EH (cell line): ENCODE measurements at places on chromosomes 7 and 10.

DNA sequence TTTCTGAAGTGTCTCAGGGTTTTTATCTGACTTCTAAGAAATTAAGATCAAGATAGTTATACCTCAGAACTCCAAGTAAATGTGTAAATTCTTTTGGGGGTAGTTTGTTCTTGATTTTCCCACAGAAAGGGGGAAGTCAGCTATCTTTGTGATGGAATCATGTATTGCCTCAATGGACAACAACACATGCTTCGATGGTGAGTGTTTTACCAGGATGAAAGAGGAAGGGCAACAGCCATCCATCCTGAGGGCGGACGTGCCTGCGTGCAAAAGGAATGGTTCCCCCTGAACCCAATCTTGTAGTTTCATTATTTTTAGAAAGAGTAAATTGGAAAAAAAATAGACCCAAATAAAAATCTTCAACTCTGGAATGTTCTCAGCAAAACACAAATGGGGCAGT, 67.2 kb upstream of the ZPBP start:
- DNase-seq = no peak

DNA sequence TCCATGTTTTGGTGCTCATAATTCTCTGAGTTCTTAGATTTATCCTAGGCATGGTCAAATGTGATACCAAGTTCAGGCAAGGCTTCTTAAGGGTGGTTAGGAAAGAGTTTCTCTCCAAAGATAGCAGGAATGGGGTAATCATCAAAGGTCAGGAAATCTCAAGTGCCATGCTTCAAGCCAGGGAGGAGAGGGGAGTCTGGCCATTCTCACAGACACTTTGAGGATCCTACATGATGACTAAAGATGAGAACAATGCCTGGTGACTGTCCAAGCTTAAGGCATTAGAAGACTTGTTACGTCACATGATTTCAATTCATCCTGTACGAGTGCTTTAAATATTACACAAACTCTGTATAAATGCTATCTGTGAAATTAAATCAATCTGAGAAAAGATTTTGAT, 59.4 kb downstream of the POM121L12 start:
- no peak for DNase-seq

DNA sequence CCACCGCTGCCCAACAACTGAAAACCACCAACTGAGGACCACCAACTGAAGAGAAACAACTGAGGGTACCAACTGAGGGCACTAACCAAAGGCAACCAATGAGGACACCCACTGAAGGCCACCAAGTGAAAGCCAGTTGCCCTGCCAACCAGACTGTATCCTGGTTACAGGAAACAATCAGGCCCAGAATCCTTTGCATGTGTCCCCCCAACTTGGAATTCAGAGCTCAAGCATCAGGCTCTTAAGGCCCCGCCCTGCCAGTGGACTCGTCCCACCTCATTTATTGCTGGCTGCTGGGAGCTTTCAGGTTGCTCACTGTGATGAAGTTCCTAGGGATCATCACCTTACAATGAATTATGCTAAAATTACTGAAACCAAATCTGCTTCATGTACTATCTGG, 76.6 kb upstream of the ABI1 start:
- no peak for DNase-seq

- DNase-seq = no peak
These were observed 177.1 kb upstream of the PRKCQ start for GRCh38 chr10:6757158-6757557.

DNA sequence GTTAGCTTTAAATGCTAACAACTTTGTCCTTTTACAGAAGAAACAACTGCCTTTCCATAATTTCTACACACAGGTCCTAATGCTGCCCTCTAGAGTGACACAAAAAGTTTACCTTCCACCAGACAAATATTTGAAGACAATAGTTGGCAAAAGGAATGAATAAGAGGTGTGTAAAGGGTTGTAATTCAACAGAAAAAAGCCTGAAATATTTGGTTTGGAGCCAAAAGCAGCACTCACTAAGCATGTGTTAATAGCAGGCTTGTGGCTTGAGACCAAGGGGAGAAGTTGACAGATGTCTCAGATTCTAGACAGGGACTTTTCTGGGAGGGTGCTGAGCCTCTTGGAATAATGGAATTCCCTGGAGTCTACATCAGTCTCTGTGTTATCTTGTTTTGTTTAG, 156.2 kb upstream of the GALNT17 start:
- DNase-seq = no peak

DNA sequence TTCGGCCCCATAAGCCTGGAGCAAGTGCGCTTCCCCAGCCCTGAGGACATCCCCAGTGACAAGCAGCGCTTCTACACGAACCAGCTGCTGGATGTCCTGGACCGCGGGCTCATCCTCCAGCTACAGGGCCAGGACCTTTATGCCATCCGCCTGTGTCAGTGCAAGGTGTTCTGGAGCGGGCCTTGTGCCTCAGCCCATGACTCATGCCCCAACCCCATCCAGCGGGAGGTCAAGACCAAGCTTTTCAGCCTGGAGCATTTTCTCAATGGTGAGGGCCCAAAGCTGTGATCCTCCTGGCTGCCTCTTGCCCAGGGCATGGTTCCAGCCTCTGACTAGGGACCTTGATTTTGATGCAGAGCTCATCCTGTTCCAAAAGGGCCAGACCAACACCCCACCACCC, 10.1 kb downstream of the IRF5 start:
- DNase-seq = peak; percentile 13

GRCh38 chr10:8543361-8544056, 489.0 kb downstream of the GATA3 start:
- no peak for DNase-seq

DNA sequence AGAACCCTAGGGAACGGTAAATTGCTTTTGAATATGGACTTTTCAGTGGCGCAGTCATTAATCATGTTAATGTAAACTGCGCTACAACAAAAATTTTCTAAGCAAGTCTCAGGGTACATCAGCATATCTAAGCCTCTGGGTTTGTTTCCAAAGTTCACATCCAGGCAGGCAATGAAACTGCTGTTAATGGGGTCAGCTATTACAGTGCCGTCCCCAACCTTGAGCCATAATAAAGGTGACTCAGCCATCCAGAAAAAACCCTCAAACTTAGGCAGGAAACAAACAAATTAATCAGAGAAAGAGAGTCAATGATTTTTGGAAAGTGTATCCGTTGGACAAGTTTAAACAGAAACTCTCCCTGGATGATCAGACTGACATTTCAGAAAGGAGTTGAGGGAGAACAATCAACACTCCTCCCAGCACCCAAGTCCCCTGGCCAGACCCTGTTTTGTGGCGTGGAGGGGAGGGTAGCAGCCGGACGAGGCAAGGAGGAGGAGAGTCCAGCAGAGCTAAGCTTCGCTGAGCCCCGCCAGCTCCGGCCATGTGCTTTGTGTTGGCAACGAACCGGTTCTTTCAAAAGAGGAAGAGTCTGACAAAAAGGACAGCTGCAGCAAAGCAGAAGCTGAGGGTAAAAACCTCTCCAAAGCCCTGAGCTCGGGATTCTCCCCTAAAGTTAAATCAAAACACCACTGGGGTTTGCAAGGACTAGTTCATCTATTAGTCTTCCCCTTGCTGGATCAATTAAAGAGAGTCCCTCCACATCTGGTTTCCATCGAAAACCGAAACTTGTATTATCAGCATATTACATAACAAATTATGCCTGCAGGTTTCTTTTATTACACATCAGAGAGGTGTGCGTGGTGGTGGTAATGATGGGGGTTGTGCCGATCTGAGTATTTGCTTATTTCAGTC, 3.6 kb downstream of the FAM53B start:
- DNase-seq = peak; percentile 43

DNA sequence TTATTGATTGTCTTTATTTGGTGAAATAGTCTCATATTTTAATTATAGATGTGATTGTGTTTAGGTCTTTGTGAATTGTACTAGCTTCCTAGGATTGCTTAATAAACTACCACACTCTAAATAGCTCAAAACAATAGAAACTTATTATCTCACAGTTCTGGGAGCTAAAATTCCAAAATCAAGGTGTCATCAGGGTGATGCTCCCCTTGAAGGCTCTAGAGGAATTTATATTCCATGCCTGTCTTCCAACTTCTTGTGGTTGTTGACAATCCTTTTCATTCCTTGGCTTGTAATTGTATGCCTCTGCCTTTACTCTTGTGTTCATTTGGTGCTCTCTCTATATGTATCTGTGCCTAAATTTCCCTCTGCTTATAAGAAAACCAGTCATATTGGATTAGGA, 155.3 kb upstream of the AKR1E2 start:
- DNase-seq = peak; percentile 77

DNA sequence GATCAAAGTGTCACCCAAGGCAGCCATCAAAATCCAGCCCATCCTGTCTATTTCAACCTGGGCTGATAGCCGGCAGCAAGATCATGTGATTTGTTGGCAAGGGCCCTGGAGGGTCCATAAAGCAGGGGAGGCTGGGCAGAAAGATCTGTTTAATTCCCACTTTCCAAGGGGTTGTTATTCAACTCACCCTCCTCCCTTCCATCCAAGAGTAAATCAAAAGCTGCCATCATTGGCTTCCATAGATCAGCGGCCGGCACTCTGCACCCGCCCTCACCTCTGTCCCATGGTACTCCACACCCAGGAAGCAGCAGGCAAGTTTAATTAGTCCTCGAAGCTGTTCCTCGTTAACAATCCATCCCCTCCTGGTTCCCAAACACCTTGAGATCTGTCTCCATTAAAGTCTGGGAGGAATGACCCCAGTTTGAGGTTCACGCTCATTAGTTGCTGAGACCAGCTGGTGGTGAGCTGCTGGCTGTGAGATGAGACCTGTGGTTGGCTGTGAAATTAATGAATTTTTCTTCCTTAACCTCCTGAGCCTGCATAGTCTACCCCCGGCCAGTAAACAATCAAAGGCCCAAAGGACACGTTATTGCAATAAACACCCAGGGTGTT, 120.6 kb upstream of the CHST15 start:
- no peak for DNase-seq

DNA sequence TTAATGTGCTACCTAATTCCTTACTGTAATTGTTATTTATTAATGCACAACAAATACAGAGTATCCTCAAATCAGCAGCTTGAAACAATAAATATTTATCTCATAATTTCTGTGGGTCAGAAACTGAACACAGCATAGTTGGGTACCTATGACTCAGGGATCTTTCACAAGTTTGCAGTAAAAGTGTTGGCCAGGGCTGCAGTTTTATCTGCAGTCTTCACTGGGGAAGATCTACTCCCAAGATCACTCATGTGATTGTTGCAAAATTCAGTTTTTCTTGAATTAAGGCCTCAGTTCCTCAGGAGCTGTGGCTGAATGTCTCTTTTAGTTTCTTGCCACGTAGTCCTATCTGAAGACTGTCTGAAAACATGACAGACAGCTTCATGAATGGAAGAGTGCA, 237.8 kb downstream of the ZWINT start:
- DNase-seq = no peak

DNA sequence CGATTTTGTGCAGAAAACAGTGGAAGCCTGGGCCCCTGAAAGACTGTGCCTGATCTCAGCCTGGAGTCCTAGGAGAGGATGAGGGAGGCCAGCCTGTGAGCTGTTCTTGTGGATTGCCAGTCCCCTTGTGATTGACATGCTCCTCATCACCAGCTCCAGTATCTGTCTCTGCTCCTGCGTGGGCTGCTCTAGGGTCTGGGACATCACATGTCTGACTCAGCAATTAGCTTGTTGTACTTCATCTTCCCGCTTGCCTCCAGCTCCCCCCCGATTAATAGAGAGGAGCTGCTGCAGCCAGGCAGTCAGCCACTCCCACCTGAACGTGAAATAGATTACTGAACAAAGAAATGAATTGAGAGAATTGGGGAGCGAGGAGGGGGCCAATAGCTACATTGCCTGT, 99.6 kb upstream of the TBX20 start:
- DNase-seq = no peak

GRCh38 chr10:16938952-16939351, 121.7 kb upstream of the RSU1 start:
- no peak for DNase-seq

DNA sequence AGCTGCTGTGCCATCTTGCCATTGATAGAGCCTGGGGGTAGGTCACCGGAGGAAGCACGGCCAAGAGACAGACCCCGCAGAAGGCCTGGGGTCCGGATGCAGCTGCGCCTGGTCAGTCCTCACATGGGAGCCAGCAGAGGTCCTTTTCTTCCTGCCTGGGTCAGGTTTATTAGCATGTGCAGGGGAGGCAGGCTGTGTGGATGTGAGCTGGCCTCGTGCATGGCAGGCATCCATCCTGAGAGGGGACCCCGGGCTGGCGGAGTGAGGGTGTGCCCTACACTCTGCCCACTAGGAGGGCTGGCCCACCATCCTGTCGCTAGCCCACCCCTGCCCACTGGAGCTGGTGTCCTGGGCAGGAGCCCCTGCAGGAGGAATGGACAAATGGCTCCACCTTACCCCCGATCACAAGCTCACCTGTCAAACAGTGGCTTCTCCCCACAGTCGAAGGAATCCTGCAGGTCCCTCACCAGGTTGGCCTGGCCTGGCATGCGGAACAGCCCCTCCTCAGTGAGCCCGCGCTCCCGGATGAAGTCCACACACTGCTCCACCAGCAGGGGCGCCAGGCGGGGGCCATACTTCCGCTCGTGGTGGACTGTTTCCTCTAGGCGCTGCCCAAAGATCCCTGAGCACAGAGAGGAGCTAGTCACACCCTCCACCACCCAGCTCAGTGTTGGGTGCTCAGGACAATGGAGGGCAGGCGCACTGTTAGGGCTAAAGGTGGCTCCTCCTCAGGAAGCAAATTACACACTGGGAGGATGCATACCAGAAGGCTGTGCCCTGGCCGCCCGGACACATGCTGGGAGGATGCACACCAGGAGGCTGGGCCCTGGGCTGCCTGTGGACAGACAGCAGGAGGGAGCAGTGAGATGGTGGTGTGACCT, 145.4 kb downstream of the ARHGAP22 start:
- no peak for DNase-seq

DNA sequence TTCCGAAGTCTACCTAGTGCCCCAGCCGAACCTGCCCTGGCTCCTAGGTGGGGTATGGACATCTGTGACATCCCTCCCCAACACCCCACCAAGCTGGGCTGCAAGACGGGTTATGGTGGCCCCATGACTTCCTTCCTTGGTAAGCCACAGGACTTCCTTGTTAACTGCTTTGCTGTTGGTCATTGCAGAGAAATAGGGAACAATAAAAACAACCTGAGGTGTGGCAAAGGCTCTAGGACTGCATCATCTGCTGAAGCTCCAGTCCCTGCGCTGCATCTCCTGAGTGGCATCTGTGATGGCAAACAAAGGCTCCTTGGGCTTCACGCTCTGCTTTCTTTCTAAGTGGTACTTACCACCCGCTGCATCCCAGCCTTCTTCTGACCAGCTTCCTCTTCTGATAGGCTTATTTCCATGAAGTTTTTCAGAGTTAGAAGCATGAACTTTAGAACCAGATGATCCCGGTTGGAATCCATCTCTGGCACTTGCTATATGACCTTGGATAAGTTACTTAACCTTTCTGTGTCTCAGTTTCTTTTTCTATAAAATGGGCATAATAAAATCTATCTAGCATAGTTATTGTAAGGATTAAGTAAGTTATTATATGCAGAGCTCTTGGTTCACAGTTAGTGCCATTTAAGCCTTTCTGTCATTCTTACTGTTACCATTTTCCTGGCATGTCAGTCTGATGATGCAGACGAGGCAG, 216.8 kb downstream of the RPS24 start:
- DNase-seq = no peak

- no peak for DNase-seq
These were observed 1.3 kb downstream of the TSPAN13 start for GRCh38 chr7:16754856-16755317.

GRCh38 chr7:20794676-20795075, 8.0 kb upstream of the SP8 start:
- no peak for DNase-seq
